Activated CD8-positive, alpha-beta memory T cell treated with anti-CD3 and anti-CD28 coated beads for 4 hours (primary cell): ENCODE measurements at places on chromosomes 1 and 21.

- DNase-seq, result no peak
Observed at GRCh38 chr1:24724345-24725208, 20.7 kb upstream of the CLIC4 start.

DNA sequence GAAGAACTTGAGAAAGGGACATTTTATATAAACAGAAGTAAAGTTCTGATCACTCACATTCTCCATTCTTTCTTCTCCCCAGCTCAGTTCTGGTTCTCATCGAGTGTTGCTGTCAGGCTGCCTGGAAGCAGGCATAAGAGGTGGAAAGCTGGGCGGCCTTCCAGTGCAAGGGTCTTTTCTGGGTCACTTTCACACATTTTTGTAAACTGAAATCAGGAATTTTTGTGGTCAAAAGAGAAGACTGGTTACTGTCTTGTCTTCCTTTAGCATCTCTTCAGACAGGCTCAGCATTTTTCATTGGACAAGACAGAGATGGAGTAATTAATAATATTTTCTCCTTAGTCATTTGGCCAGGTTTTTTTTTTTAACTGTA is 93.7 kb downstream of the CTH start:
- no peak for DNase-seq

GRCh38 chr1:89710498-89711139 is 77.7 kb downstream of the LRRC8C start:
- DNase-seq, result no peak

DNA sequence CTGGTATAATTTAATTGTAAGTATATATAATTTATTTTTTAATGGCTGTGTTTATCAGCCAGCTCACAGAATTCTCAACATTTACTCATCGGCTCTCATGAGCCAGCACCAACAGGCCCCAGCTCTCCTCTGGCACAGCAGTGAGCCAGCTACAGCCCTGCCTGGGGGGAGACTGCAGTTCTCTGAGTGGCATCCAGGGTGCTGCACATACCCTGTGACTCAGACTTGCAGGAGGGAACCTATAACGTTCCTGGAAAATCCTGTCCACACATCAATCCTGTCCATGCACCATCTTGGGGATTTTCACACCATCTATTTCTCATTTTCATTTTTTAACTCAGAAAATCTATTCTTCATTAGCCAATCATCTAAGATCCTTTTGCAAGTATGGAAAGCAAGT is 36.5 kb downstream of the FHAD1 start:
- DNase-seq, result no peak

DNA sequence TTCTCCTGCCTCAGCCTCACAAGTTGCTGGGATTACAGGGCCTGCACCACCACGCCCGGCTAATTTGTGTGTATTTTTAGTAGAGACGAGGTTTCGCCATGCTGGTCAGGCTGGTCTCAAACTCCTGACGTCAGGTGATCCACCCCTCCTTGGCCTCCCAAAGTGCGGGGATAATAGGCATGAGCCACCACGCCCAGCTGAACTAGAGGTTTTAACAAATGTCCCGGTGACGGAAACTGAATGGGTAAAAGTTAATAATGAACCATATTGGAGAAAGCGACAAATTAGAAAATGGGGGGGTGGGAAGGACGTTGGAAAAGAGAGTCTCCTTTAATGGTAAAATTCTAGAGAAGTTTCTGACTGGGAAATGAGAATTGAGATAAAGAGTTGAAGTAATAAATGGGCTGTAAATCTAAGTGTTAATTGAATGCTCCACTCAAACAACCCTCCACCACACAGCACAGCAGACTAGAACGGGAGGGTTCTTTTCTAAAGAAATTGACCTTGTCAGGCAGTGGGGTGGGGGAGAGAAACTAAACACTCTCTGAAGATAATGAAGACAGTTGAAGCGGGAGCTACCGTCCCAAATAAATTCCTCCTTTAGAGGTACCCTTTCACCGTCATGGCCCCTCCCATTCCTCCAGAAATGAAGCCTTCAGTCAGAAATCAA is 46.9 kb upstream of the PUM1 start:
- DNase-seq, result no peak

GRCh38 chr1:37763791-37764413 is 1.0 kb downstream of the EPHA10 start:
- no peak for DNase-seq

DNA sequence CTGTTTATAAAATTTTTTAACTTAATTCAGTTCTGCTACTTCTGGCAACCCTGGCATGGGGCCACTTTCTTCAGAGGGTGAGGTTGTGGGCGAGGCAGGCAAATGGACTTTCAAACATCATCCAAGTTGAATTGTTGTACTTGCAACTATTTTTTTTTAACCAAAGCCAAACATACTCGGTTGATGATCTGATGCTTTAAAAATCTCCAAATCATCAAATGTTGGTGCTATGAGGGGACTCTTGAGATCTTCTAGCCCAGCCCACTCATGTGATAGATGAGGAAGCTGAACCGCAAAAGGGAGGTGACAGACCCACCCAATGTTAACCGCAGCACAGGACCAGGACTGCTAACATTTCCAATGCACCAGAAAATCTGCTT is 6.7 kb downstream of the SLC1A7 start:
- DNase-seq, result no peak

DNA sequence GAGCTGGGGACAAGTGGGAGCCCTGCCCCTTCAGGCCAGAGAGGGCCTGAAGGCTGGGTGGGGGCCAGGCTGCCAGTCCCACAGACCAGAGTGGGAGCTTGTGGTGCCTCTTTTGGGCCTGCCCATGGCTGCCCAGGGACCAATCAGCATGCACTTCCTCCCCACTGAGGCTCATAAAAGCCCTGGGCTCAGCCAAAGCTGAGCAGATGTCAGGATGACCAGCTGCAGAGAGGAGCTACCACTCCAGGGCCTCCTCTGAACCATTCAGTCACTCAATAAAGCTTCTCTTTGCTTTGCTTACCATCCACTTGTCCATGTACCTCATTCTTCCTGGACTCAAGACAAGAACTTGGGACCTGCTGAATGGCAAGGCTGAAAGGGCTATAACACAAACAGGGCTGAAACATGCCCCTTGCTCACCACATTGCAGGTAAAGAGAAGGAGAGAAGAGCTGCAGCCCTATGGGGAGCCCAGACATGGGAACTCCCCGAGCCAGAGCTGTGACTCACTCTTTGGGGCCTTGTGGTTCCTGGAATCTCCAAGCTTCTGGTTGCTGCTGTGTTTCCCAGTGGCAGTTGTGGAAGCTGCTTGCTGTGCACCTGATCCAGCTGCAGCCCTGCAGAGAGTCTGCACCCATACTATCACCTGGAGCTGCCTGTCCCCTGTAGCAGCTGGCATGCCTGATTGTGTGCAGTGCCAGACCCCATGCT is 82.0 kb downstream of the OLFML3 start:
- DNase-seq, result no peak

DNA sequence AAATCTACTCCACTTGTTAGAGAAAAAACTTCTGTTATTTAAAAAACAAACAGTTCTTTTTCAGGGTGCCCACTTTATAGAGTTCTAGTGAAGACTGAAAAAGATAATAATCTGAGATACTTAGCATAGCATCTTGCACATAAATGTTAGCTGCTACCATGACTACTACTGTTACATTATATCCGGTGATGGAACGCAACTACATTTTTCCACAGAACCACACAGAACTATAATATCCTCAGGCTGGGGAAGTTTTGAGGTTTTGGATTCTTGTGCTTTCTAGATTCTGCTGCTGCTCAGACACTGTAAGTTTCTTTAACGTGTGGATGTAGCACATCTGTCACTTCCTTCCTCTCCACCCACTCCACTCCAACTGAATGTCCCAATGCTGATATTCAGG is 110.3 kb downstream of the PTPN14 start:
- DNase-seq, result no peak

DNA sequence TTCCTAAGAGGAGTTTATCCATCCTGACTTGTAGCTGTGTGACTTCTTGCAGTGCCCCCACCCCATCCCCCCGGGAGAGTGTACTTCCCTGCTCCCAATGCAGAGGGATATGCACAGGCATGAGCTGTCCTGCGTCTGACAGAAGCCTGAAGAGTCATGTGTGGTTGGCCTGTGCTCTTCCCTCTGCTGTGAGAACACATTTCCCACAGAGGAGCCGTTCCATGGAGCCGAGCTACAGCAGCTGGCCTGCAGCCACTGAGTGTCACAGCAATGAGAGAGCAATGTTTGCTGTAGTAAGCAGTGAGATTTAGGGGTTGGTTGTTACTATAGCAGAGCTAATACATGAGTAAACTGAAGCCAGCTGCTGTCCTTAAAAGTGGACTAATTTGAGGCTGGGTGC is 22.0 kb downstream of the PARS2 start:
- DNase-seq, result no peak

DNA sequence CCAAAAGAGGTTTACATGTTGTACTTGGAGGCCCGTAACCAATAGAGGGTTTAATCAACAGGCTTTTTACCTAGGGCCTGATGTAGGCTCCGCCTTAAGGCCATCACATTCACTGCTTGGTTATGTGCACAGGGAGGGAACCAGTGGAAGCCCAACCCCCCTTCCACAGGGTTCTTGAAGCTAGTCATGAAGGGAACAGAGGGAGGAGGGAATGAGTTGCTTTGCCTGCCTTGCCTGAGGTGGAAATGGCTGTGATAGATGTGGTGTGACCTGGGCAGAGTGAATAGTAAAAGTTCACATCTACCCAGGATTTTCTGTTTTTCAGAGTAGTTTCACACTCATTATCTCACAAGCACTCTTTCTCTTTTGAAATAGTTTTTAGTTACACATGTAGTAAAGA is 215.1 kb downstream of the ST6GALNAC3 start:
- no peak for DNase-seq
